ENCODE measurements at places on chromosomes 11 and 22. TPM values are rescaled to one million over a fixed set of nuclear protein-coding genes. Genes with fewer than 3 reads are reported as not detected.

SMIM35 gene
- total RNA-seq: not detected

DNA sequence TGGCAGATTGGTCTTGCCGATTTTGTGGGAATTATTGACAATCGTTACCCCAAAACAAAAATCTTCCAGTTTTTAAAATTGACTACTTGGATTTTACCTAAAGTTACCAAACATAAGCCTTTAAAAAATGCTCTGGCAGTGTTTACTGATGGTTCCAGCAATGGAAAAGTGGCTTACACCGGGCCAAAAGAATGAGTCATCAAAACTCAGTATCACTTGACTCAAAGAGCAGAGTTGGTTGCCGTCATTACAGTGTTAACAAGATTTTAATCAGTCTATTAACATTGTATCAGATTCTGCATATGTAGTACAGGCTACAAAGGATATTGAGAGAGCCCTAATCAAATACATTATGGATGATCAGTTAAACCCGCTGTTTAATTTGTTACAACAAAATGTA is 37.2 kb downstream of the IGLL1 start:
- no peaks in the 10 kb centered on the region for H3K27me3 ChIP-seq
- H3K4me1 ChIP-seq: no peaks in the 10 kb centered on the region
- no peaks in the 10 kb centered on the region for H3K36me3 ChIP-seq

- no peak overlapping the region for H3K27ac ChIP-seq
- peaks cover 7% of the 10 kb centered on the region for H3K27me3 ChIP-seq
- no peaks in the 10 kb centered on the region for H3K36me3 ChIP-seq
- no peak overlapping the region for H3K4me3 ChIP-seq
- DNase-seq: no peak
- no peaks in the 10 kb centered on the region for H3K4me1 ChIP-seq
Measured at GRCh38 chr22:36208162-36208765, 6.7 kb upstream of the APOL4 start.

RBFOX2 gene
- 83.9 TPM for total RNA-seq

DNA sequence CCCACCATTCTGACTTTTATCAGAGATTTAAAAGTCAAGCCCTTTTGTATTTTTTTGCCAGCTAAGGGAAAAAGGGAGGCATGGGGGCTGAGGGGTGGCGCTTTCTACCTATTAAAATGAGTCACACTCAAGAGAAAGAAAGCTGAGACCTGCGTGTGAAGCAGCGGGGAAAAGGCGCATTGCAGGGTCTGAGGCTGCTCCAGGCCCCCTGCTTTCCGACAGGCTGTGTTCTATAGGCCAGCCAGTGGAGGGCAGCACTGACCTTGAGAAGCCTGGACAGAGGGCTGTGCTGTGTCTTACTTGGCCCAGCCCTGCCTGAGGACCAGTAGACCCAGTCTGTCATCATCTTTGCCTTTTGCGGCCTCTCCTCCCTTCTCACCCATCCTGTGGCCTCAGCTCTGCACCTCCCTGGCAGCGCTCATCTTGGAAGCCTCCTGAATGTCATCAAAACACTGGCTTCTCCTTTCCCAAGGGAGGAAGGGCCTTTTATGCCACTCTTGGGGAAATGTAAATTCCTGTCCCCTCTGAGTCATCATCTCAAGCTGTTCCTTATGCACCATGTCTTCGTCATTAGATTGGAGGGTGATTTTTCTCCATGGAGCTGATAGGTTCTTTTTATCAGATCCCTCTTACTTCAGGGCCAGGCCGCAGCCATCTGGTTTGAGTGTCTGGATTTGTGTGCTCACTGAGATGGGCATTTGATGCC is 12.6 kb upstream of the MAPK8IP1 start:
- peak; percentile 41 for DNase-seq
- H3K36me3 ChIP-seq: peaks cover 9% of the 10 kb centered on the region
- no peaks in the 10 kb centered on the region for H3K27me3 ChIP-seq
- H3K27ac ChIP-seq: no peak overlapping the region

THRSP gene
- not detected for total RNA-seq

C22orf31 gene
- not detected for total RNA-seq

DNA sequence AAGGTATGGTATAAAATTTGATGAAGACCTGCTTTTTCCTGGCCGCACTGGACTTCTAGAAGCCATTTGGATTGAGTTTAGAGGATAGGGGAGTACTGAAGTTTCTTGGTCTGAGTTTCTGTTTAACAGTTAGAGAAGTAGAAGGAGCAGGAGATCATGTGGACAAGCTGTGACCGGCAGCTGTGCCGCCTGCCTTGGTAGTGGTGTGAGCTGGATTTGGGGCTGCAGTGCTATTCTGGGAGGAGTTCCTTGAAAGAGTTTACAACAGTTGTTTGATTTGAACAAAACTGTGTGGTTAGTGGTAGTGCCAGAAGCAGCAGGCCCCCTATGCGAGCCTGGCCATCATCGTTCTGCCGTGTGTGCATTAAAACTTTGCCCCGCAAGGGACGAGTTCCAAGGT is 105.2 kb downstream of the PDHX start:
- H3K4me3 ChIP-seq: no peak overlapping the region
- no peaks in the 10 kb centered on the region for H3K36me3 ChIP-seq
- no peak for DNase-seq
- H3K27ac ChIP-seq: no peak overlapping the region

- peaks cover 30% of the 10 kb centered on the region for H3K4me1 ChIP-seq
- H3K27ac ChIP-seq: peak overlapping the region; percentile 100
- peaks cover 3% of the 10 kb centered on the region for H3K36me3 ChIP-seq
- no peaks in the 10 kb centered on the region for H3K27me3 ChIP-seq
- peak overlapping the region; percentile 82 for H3K4me3 ChIP-seq
Measured at GRCh38 chr22:37610480-37611129, 2.0 kb downstream of the GGA1 start.

DNA sequence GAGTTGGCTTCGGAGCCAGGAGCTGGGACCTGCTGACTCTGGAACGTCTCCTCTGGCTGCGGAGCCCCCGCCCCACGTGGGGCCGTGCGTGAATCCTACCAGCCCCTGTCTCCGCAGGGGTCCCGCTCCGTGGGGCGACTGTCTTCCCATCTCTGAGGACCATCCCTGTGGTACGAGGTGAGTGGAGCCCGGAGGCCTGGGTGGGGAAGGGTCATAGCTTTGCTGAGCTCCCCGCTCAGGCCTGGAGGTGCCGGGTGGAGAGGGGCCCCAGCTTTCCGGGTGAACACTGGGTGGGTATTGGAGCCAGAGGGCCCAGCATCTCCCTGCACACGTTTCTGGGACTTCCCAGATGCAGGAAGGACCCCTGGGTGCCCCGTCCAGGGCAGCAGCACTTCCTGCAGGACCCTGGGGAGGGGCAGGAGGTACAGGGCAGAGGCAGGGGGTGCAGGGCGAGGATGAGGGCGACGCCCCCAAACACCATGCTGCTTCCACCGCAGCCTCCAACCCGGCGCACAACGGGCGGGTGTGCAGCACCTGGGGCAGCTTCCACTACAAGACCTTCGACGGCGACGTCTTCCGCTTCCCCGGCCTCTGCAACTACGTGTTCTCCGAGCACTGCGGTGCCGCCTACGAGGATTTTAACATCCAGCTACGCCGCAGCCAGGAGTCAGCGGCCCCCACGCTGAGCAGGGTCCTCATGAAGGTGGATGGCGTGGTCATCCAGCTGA is 3.8 kb downstream of the MUC5AC start:
- H3K4me1 ChIP-seq: no peaks in the 10 kb centered on the region
- H3K36me3 ChIP-seq: no peaks in the 10 kb centered on the region
- no peak overlapping the region for H3K4me3 ChIP-seq
- H3K27ac ChIP-seq: no peak overlapping the region
- no peak for DNase-seq

DNA sequence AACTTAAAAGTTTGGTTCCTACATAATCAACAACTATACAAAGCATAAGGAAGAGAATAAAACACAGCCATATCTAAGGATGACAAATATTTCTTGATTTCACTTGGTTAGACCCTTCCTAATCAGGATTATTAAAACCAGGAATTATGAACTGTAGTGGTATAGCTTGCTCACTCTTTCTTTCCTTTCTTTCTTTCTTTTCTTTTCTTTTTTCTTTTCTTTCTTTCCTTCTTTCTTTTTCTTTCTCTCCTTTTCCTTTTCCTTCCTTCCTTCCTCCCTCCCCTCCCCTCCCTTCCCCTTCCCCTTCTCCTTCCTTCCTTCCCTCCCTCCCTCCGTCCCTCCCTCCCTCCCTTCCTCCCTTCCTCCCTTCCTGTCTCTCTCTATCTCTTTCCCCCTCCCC is 78.0 kb downstream of the HORMAD2 start:
- DNase-seq: no peak
- H3K4me1 ChIP-seq: no peaks in the 10 kb centered on the region
- no peak overlapping the region for H3K4me3 ChIP-seq
- H3K27ac ChIP-seq: no peak overlapping the region

DNA sequence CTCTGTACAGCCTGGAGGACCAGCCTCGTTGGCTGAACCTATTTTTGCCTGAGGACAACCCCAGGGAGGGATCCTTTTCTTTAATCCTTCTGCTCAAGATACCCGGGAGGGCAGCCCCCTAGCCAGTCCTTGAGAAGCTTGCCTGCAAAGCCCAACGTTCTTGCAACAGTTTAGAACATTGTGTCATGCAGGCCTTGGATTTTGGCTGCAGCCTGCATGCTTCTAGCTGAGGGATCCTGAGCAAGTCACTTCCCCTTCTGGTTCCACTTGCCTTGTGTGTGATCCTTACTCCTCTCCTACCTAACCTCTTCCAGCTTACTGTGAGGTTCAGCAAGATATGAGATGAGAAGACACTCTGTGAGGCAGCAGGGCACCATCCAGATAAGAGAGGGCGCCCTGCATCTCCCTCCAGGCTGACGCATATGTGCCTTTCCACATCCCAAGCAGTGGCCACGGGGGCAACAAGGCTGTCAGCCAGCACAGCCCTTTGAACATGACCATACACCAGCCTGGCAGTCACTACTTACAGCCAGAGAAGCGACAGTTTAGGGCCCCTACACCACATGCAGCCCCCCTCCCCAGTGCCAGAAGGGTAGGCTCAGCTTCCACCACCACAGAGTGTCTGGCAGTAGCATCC is 76.1 kb downstream of the C11orf58 start:
- no peak for DNase-seq
- H3K27ac ChIP-seq: no peak overlapping the region
- H3K36me3 ChIP-seq: no peaks in the 10 kb centered on the region
- no peaks in the 10 kb centered on the region for H3K4me1 ChIP-seq
- no peaks in the 10 kb centered on the region for H3K27me3 ChIP-seq

DNA sequence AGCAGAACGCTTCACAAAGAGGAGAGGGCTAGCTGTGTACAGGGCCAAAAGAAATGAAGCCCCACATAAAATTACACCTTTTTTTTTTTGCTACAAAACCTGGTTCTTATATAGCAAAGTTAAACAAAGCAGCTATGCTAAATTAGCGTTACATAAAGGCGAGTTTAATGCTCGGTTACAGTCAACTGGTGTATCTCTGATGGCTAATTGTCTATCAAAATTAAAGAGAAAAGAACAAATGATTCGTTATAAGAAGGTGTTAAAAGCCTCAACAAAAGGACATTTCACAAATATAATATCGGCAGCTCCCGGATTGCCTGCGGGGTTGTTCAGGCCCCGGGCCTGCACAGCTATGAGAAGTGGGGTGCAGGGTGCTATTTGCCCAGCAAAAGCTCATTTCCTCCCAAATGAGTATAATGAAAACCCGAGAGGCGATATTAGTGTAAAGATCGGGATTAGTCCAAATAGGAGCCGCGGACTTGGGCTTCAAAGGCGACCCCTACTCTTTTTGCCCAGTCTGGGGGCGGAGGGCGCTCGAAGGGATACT is 13.3 kb upstream of the PAX6 start:
- no peak overlapping the region for H3K27ac ChIP-seq
- no peak for DNase-seq
- H3K4me3 ChIP-seq: no peak overlapping the region
- no peaks in the 10 kb centered on the region for H3K4me1 ChIP-seq
- no peaks in the 10 kb centered on the region for H3K27me3 ChIP-seq

METTL15 gene
- 25.3 TPM for total RNA-seq

DNA sequence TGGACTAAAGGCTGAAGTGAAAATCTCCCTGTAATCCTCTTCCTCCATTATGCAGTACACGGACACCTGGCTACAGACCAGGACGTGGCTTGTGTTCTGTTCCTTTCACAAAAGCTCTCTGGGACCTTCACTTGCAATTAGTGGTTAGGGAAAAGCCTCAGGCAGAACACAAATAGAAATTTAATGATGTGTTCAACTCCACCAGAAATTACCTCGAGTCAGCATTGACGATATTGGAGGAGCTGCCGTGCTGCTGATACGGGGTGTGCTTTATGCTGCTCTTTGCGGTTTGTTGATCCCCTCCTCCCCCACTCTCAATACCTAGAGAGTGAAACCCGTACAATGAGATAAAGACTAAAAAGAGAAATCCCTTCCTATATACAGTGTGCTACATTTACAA is 48.9 kb downstream of the POLD3 start:
- no peaks in the 10 kb centered on the region for H3K27me3 ChIP-seq
- no peak overlapping the region for H3K4me3 ChIP-seq
- H3K4me1 ChIP-seq: peaks cover 9% of the 10 kb centered on the region

DEFB131B gene
- total RNA-seq: not detected

TBX10 gene
- total RNA-seq: not detected

GRCh38 chr22:32050678-32051515 is 7.8 kb downstream of the SLC5A1 start:
- H3K4me3 ChIP-seq: no peak overlapping the region
- H3K27me3 ChIP-seq: no peaks in the 10 kb centered on the region
- H3K36me3 ChIP-seq: no peaks in the 10 kb centered on the region
- DNase-seq: peak; percentile 95
- peaks cover 20% of the 10 kb centered on the region for H3K4me1 ChIP-seq
- peak overlapping the region; percentile 80 for H3K27ac ChIP-seq

DNA sequence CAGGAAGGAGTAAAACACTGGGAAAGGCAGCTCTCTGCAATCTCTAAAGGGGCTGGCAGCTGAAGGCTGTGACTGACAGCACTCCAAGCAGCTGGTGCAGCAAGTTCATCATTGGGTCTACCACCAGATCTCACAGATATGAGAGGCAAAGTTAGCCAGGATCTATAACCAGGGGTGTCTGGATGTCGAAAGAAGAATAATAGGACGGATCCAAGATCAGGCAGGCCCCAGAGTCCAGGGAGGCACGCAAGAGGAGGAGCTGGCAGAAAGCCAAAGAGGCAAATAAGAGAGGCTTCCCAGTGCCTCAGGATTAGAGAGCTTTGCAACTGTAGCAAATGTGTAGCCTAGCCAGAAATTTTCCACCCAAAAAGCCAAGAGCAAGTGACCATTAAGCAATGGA is 77.1 kb downstream of the RBMXL2 start:
- no peaks in the 10 kb centered on the region for H3K36me3 ChIP-seq
- H3K27ac ChIP-seq: no peak overlapping the region
- H3K4me1 ChIP-seq: no peaks in the 10 kb centered on the region
- H3K4me3 ChIP-seq: no peak overlapping the region
- no peak for DNase-seq
- H3K27me3 ChIP-seq: peaks cover 9% of the 10 kb centered on the region

GRCh38 chr22:17770180-17771077 is 3.8 kb downstream of the BID start:
- no peak overlapping the region for H3K4me3 ChIP-seq
- H3K27me3 ChIP-seq: no peaks in the 10 kb centered on the region
- H3K27ac ChIP-seq: no peak overlapping the region
- no peak for DNase-seq
- peaks cover 21% of the 10 kb centered on the region for H3K4me1 ChIP-seq
- no peaks in the 10 kb centered on the region for H3K36me3 ChIP-seq

CYB5R2 gene
- 14.4 TPM for total RNA-seq
